ENCODE measurements at places on chromosomes 13 and 19.

DNA sequence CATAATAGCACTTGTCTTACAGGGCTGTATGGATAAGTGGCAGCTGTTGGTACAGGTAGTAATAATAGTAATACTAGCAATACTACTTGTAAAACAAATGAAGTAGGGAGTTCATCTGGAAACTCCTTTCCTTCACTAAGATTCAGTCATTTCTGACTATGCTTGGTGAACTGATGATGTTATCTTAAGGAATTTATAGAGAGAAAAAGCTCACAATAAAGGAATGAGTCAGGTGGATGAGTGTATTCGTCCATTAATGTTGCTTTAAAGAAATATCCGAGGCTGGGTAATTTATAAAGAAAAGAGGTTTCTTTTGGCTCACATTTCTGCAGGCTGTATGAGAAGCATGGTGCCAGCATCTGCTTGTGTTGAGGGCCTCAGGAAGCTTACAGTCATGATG lies 477.3 kb downstream of the KLF12 start:
- no peak for DNase-seq

GRCh38 chr13:49836516-49836915 lies 44.0 kb upstream of the KPNA3 start:
- DNase-seq = no peak

GRCh38 chr19:33348301-33349010 lies 25.1 kb upstream of the CEBPG start:
- DNase-seq = no peak

- no peak for DNase-seq
Observed at GRCh38 chr19:4984438-4984990, 15.6 kb downstream of the KDM4B start.

GRCh38 chr13:80798576-80799133 lies 457.7 kb upstream of the SPRY2 start:
- DNase-seq = no peak

- DNase-seq = no peak
Observed at GRCh38 chr19:8504171-8504570, 1.7 kb upstream of the PRAM1 start.

DNA sequence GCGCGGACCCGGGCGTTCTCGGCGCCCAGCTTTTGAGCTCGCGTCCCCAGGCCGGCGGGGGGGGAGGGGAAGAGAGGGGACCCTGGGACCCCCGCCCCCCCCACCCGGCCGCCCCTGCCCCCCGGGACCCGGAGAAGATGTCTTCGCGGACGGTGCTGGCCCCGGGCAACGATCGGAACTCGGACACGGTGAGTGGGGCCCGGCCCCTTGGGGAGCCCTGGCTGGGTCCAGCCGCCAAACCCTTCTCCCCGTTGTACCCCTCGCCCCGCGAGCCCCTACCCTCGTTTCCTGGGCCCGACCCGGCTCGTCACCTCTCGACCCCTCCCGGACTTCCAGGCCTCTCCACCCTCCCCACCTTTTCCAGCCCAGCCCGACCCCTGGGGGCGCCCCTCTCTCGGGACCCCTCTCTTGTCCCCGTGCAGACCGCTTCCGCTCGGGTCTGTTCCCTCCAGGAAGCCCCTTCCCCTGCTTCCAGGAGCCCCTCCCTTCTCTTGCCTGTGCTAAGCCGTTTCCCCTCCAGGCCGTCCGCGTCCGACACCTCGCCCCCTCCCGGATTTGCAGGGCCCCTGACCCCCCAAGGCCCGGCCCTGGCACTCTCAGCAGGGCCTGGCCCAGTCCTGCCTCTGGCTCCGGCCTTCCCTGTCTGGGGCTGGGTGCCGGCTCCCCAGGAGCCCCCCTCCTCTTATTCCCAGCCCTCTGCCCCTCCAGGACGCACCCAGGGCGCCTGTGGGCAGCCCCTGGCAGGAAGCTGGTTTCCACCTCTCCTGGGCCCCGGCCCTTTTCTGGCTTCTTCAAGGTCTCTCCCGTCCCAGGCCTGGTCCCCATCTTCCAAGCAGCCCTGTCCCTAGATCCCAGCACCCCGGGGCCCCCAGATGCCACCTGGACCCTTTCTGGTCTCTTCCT lies 632 bp downstream of the MARK4 start:
- DNase-seq = no peak

DNA sequence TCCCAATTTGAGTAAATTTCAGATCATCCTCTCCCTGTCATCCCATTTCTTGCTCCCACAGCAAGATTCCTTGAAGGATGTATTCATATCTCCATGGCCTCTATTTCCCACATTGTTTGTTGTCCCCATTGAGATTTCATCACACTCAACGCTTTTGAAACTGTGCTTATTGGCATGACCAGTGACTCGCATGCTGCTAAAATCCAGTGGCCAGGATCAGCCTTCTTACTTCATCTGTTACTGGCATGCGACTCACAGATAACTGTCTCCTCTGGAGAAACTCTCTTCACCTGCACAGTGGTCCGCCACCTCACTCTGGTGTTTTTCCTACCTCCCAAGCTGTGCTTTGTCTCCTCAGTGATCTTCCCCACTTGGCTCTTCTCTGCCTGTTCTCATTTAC lies 95.8 kb downstream of the WASF3 start:
- DNase-seq = no peak

- DNase-seq = no peak
Observed at GRCh38 chr19:28424077-28424476, 788.9 kb downstream of the UQCRFS1 start.

DNA sequence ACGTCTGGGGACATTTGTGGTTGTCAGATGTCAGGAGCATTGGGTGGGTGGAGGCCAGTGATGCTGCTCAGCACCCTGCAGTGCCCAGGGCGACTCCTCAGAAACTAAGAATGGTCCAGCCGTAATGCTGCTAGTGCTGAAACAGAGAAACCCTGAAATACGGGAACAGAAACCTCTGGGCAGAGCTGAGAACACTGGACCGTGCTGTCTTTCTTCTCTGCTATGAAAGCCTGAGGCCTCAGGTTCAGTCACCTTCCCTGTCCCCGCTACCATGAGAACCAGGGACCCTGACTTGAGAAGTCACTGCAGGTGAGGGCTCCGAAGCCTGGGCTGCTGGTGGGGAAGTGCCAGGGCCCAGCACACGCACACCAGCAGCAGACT lies 13.4 kb downstream of the CAPS start:
- no peak for DNase-seq

DNA sequence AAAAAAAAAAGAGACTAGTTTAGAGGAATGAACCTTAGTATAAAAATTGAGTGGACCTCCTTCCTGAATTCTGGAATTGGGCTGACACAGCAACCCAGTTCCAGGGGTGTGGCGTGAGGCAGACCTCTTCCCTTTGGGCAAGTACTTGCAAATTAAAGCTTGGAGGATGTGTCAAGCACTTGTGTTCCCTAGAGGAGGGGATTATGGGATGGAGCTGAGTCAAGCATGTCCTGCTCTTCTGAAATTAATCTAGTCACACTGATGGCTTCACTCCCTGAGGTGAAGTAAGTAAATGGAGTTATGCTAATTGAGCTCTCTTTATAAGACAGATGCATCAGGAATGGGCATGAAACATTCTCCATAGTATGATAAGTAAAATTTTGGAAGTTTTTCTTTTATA lies 107.7 kb upstream of the HTR2A start:
- no peak for DNase-seq

DNA sequence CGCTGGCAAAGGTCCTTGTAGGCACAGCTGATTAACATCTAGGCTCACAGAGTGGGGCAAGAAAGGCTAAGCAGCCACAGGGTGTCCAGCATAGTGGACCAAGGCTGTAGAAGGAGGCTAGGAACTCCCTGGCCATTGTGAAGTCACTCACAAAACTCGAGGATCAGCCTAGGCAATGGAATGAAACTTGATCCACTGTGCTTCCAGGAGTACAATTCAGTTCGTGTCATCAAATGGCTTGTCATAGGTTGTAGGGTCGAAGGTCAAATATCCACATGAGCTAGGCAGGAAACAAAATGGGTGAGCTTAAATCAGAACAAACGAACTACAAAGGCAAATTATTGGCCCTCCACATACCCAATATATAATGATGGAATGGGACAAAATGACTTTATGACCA lies 4.4 kb upstream of the FAM187B start:
- DNase-seq = no peak

DNA sequence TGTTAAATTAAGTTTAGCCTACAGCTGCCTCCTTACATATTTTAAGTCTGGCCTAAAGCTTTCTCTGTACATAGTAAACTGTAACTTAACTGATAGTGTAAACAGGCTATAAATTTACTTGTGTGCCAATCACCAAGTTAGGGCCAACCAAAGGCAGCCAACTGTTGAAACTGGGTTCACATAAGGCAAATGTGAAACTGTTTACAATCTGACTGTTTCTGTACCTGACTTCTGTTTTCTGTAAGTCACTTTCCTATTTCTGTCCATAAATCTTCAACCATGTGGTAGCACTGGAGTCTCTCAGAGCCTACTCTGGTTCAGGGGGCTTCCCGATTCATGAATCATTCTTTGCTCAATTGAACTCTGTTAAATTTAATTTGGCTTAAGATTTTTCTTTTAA lies 103.1 kb downstream of the RAP2A start:
- no peak for DNase-seq

GRCh38 chr19:48353677-48354076 lies 10.1 kb downstream of the TMEM143 start:
- no peak for DNase-seq

- no peak for DNase-seq
Observed at GRCh38 chr13:93248627-93249047, 22.0 kb downstream of the GPC6 start.

DNA sequence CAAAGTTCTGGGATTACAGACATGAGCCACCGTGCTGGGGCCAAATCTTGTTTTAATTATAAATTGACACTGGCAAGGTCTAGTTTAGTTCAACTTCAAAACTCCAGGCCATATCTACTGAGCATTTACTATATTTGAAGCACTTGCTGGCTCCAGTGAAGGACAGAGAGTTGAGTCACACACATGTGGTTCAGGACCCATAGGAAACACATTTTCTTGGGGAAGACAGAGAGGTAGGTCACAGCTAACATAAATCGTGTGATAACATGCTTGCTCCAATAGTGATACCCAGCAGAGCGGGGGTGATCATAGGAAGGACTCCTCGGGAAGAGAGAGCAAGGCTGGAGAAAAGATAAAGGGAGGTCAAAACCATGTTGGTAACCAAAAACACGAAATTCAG lies 170.6 kb upstream of the TSC22D1 start:
- DNase-seq = no peak

DNA sequence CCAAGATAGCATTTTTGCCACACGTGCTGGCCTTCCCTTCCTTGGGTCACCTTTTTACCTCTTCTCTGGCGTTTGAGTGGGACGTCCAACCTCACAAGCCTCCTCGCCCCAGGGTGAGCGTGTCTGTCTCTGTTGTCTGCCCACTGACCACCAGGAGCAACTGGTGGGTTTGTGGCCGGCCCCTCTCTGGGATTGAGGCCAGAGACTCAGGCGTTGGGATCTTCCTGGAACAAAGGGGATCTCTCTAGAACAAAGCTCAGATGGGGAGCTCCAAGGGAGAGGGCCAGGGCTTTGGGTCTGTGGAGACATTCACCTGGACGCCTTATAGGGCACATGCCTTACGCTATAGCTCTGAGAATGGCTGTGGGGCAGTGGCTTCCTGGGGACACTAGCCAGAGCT lies 17.4 kb downstream of the COMP start:
- DNase-seq = no peak

DNA sequence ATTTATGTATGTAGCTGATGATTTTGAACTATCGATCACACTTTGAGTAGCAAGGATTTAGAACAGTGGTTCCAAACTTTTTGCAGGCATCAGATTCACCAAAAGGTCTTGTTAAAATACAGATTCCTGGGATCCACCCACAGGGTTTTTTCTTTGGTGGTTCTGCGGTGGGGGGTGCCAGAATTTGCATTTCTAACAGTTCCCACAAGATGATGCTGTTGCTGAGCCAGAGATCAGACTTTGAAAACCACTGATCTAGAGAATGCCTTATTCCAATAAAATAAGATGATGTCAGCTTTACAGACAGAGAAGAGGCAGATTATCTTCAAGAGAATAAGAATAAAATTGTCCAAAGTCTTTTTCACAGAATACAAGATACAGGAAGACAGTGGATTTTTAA lies 80.9 kb upstream of the SHISA2 start:
- no peak for DNase-seq

DNA sequence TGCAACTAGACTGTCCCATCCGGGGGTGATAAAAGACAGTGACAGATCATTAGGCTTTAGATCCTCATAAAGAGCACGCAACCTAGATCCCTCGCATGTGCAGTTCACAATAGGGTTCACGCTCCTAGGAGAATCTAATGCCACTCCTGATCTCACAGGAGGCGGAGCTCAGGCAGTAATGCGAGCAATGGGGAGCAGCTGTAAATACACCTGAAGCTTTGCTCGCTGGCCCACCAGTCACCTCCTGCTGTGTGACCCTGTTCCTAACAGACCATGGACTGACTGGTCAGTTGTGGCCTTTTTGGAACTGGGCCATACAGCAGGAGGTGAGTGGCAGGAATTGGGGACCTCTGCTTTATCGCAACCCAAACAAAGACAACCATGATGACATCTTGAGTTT lies 173.2 kb downstream of the DLEU7 start:
- DNase-seq = no peak

DNA sequence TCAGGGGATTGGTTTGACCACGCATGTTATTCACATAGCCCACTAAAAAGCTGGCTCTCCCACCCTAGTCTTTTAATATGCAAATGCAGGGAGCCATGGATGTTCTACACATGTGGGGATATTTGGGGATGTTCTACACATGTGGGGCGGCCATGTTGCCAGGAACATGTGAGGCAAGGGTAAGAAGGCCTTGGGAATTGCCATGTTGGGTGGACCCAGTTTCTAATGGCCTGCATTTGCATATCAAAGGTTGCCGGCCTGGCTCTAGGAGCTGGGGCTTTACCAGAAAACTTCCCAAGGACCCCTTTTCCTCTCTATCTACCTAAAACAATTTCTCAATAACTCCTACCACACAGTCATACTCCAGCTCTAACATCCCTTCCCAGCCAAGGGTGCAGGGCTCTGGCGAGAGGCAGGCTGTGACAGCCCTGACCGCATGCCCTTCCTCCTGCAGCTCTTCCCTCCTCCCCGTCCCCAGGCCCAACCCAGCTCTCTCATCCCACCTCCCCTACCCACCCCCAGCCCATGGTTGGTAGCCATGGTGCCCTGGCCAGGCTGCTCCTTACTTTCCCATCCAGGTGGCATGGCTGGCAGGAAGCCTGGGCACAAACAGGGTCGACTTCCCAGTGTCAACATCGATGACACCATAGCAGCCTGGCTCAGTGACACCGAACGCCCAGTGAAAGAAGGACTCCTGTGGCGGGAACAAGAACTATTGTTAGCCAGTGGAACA lies 11.0 kb downstream of the PEPD start:
- no peak for DNase-seq

DNA sequence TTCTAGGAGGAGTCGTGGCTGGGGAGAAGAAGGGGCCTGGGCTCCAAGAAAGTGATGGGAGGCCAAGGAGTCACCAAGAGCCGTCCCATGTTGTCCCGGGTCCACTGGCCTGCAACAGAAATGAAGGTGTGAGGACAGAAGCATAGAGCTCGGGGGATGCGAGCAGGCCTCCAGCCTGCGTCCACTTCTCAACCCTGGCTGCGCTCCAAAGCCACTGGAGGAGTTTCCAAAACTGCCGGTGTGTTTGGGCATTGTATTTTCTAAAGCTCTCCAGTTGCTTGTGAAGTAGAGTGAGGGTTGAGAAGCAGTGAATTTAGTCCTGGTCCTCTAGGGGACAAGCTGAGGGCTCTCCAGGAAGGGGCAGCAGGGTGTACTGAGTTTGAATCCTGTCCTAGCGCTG lies 13.0 kb downstream of the FFAR2 start:
- no peak for DNase-seq

- DNase-seq = no peak
Observed at GRCh38 chr19:41479757-41480191, 36.8 kb downstream of the ERICH4 start.

Measured in NCI-H446 treated with DMSO at 0.1 percent for 48 hours (cell line).